Type B pancreatic cell (in vitro differentiated cells): ENCODE measurements at places on chromosomes 12 and 14.

DNA sequence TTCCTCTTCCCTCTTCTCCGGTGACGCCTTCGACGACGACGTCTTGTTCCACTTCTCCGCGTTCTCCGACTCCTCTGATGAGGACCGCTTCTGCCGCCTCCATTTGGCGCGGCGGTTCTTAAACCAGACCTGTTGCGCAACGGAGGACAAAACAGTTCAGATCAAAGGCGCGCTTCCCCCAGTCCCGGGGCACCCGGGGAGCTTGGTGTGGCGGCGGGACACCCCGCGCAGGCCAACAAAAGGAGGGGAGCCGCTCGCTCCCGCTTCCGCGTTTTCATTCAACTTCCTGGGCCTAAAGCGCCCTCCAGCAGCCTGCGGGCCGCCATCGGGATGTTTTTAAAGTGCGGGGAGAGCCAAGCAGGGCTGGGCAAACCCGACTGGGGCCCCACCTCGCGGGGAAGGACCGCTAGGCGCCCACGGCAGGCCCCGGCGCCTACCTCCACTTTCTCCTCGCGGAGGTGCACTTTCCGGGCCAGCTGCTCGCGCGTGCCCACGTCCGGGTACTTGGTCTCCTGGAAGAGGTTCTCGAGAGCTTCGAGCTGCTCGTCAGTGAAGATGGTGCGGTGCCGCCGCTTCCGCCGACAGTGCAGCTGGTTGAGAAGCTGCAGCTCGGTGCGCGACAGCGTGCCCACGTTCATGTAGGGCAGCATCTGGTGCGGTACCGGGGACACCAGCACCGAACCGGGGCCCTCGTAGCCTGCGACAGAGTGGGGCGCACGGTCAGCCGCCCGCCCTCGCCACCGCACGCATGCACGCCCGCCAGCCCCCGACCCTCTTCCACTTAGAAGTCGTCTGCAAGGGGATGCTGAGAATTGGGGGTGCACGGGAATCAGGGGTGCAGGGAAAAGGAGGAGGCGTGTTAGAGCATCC lies 1.2 kb downstream of the GSC start:
- peaks cover 30% of the 10 kb centered on the region for H3K4me1 ChIP-seq
- DNase-seq: no peak
- H3K27me3 ChIP-seq: peaks cover 96% of the 10 kb centered on the region
- H3K36me3 ChIP-seq: peaks cover 8% of the 10 kb centered on the region

GRCh38 chr14:54435500-54435981 lies 5.6 kb downstream of the CNIH1 start:
- H3K4me1 ChIP-seq: peaks cover 50% of the 10 kb centered on the region
- H3K4me3 ChIP-seq: no peak overlapping the region
- no peak for DNase-seq
- no peak overlapping the region for H3K27ac ChIP-seq
- peaks cover 27% of the 10 kb centered on the region for H3K36me3 ChIP-seq

DNA sequence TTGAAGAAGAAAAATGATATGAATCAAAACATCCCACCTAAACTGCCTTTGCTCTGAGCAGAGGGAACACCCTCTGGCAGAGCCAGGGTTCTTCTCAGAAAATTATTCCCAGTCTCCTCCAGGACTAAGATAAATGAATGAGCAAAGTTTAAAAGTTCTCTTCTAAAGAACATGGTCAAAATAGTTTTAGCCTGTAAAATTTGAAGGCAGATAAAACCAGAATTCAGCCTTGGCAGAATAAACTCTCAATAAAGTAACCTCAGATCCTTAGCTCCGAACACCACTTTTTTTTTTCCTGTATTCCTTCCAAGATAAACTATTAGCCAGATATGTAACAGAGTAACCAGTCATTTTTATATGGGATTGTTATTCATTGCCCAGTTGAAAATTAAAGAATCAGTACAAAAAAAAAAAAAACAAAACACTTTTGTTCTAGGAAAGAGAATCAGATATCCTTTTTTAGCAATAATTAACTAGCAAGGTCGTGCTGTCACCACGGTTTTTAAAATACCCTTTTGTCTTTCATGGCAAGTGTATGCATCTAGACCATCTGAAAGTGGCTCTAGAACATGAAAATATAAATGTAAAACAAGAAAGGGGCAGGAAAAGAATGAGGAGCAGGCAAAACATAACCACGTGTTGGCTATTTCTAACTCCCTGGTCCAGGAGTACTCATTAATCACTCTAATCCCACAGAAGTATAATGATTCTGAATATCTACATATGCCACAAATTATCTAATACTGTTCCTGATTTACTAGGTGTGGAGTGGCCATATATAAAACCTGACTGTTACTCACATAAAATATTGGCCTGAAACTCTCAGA lies 60.8 kb downstream of the CAPZA3 start:
- no peak overlapping the region for H3K4me3 ChIP-seq
- no peak overlapping the region for H3K27ac ChIP-seq
- DNase-seq: no peak
- H3K27me3 ChIP-seq: no peaks in the 10 kb centered on the region
- no peaks in the 10 kb centered on the region for H3K36me3 ChIP-seq

GRCh38 chr12:62618930-62619329 lies 152.3 kb downstream of the MON2 start:
- no peaks in the 10 kb centered on the region for H3K4me1 ChIP-seq
- H3K27ac ChIP-seq: no peak overlapping the region
- no peaks in the 10 kb centered on the region for H3K36me3 ChIP-seq
- H3K27me3 ChIP-seq: peaks cover 3% of the 10 kb centered on the region

DNA sequence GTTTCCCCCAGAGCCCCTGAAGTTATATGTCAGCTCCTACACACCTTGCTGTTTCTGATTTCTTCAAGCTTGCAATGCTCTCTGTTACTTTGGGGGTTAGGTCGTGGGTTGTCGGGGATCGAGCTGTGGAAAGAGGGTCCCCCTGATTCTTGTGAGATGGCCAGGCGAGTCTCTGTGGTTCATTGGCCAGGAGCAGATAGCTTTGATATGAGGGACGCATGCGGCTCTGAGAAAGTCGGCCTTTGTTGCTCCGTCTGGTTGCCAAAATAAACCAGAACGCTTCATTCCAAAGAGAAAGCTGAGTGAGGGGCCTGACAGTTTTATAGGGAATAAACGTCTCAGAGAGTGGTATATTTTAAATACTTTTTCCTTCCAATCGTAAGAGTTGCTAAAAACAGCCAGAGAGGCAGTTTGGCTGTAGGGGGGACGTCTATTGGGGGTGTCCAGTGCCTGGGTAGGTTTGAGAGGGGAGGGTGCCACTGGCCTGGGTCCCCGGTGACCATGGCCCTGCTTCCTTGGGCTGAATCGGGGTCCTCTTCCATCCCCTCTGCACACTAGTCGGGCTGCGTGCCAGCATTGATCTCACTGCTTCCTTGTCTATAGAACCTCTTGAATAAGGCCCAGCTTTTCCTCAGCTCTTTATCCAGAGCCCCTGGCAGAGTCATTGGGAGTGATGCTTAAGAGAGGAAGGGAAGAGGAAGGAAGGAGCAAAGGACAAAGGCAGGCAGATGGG lies 18.9 kb downstream of the CCND2 start:
- H3K4me3 ChIP-seq: no peak overlapping the region
- no peaks in the 10 kb centered on the region for H3K27me3 ChIP-seq
- H3K27ac ChIP-seq: no peak overlapping the region
- H3K36me3 ChIP-seq: peaks cover 71% of the 10 kb centered on the region

- no peak overlapping the region for H3K4me3 ChIP-seq
- H3K4me1 ChIP-seq: peaks cover 27% of the 10 kb centered on the region
- no peaks in the 10 kb centered on the region for H3K36me3 ChIP-seq
- H3K27ac ChIP-seq: no peak overlapping the region
These were observed 100.5 kb upstream of the TMCC3 start for GRCh38 chr12:94750864-94751263.

- H3K36me3 ChIP-seq: peaks cover 20% of the 10 kb centered on the region
- DNase-seq: no peak
- no peak overlapping the region for H3K4me3 ChIP-seq
- no peak overlapping the region for H3K27ac ChIP-seq
- H3K4me1 ChIP-seq: no peaks in the 10 kb centered on the region
- no peaks in the 10 kb centered on the region for H3K27me3 ChIP-seq
These were observed 46.3 kb downstream of the PPHLN1 start for GRCh38 chr12:42372154-42372791.

- H3K27ac ChIP-seq: no peak overlapping the region
- no peak for DNase-seq
- H3K4me3 ChIP-seq: no peak overlapping the region
- H3K27me3 ChIP-seq: no peaks in the 10 kb centered on the region
These were observed 110.8 kb downstream of the SLC35F4 start for GRCh38 chr14:57755018-57755521.

DNA sequence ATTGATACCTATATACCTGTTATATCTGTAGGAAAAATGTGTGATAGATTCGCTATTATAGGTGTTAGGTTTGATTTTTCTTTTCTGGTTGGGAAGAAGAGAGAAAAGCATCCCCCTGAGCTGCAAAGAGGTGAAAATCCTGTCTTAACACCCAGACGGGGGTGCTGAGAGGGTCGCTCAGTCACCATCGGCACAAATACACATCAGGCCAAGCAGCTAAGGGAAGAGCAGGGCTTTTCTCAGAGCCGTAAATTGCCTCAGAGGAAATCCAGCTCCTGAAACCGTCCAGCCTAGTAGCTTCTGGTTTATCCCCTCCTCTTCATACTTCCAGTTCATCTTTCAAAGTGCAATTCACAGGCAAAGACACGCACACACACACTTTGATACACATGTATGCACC lies 111.1 kb upstream of the OVCH1 start:
- H3K27me3 ChIP-seq: peaks cover 4% of the 10 kb centered on the region
- peaks cover 18% of the 10 kb centered on the region for H3K36me3 ChIP-seq
- H3K27ac ChIP-seq: no peak overlapping the region
- H3K4me1 ChIP-seq: peaks cover 3% of the 10 kb centered on the region
- H3K4me3 ChIP-seq: no peak overlapping the region

GRCh38 chr12:120261951-120262851 lies 3.3 kb downstream of the PXN start:
- peaks cover 4% of the 10 kb centered on the region for H3K36me3 ChIP-seq
- H3K27ac ChIP-seq: peak overlapping the region; percentile 67
- peak overlapping the region; percentile 89 for H3K4me3 ChIP-seq
- H3K4me1 ChIP-seq: peaks cover 47% of the 10 kb centered on the region
